CD4-positive, alpha-beta T cell treated with Interleukin-6 for 4 hours (primary cell): ENCODE measurements at places on chromosomes 5 and 9.

- no peak for DNase-seq
These were observed 2.3 kb downstream of the PLEKHG4B start for GRCh38 chr5:94113-94892.

DNA sequence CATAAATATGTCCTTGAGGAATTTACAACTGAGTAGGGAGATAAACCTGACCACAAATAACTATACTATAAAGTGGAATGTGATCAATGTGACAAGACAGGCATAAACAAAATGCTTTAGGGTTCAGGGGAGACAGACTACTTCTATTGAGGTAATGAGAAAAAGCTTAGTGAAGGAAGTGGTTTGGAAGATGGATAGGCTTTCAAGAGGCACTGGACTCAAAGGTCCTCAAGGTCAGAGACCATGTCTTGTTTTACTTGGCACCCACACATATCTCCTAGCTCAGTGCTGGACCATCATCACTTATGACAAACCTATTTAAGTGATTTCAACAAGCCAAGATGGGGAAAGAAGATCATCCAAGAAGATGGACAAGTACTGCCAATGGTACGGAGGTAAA, 257.8 kb downstream of the BNC2 start:
- DNase-seq = no peak

GRCh38 chr5:107099506-107099905, 571.2 kb downstream of the EFNA5 start:
- no peak for DNase-seq

DNA sequence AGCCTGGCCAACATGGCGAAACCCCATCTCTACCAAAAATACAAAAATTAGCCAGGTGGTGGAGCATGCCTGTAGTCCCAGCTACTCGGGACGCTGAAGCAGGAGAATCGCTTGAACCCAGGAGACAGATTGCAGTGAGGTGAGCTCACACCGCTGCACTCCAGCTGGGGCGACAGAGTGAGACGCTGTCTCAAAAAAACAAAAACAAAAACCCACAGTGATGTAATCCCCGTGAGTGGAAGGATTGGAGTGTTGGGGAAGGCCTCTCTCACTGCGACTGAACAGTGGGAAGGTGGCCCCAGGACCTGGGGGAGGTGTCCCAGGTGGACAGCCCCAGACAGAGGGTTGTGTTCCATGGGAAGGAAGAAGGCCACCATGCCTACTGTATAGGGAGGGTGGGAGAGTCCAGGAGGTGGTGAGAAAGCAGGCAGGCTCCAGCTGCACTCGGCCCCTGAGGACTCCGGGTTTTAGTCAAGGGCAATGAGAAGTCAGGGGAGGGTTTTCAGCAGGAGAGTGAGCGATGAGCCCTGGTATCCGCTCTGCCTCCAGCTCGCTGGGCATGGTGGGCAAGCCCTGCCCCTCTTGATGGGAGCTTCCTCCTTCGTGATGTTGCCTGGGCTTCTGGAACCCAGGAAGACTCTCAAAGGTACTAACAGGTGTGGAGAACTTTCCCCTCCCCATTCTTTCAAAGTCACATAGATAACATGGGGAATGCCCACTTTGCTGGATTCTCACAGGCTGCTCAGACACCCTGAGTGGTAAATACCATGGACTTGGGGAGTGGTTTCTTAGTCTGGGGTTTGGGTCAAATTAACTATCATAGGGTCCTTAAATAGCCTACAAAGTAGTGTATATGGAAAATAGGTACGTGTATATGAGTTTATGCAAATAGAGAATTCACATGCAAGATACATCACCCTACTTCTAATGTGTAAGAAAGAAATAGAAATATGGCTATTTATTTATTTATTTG, 74.7 kb downstream of the PPARGC1B start:
- DNase-seq = no peak

- DNase-seq = peak; percentile 37
These were observed 22.7 kb upstream of the LECT2 start for GRCh38 chr5:135977375-135977928.

- DNase-seq = no peak
These were observed 1.9 kb downstream of the OSMR start for GRCh38 chr5:38847559-38848347.

DNA sequence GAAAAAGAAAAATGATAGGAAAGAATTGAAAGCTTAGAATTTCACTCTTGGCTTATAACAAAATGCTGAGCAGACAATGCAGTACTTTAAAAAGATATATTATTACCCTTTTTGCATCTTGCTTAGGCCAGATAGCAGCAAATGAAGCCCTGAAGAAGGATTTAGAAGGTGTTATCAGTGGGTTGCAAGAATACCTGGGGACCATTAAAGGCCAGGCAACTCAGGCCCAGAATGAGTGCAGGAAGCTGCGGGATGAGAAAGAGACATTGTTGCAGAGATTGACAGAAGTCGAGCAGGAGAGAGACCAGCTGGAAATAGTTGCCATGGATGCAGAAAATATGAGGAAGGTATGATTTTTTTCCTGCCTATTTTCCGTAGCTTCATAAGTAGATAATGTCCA, 50.8 kb downstream of the CNTRL start:
- DNase-seq = no peak

DNA sequence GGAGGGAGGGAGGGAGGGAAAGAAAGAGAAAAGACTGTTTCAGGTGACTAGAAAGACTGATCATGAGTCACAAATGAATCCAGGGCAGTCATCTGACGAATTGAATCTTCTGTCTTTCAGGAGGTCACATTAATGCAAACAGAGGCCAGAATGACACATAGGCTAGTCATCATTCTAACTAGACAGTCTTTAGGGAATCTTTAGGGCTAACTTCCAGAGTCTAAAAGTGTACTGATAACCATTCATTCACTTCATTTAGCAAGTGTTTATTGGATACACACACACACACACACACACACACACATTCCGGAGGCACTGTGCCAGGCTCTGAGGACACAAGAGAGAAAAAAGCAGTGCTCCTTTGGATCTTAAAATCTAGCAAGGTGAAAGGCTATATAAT, 156.7 kb downstream of the EBF1 start:
- DNase-seq = no peak

GRCh38 chr5:113336975-113337374, 97.8 kb downstream of the TSSK1B start:
- DNase-seq = no peak

DNA sequence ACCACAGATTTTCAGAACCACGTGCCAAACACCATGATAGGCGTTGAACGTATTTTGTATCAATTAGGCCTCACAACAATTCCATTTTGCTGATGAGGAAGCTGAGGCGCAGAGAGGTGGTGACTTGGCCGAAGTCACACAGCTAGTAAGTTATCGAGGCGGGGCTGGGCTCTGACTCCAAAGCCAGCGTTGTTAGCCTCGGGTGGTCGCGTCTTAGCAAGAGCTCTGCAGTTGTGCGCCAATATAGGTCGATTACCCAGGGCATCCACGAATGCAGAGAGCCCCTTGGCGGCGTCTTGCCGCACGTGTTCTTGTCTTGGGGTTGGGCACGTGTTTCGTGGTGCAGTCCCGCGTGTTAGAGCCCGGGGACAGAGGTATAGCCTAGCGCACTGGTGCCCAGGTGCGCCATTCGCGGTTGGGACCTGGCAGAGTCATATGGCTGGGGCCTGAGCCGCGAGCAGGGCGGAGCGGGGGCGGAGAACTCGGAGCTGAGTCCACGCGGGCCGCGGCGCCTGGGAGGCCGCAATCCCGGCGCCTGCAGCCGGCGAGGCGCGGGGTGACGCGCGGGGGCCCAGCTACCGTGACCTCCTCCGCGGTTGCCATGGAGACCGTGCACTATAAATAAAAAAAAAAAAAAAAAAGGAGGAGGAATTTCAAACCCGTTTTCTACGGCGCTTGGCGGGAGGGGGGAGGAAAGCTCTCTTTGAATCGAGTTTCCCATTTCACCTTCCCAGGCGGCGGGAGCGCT, 62.3 kb downstream of the CXXC5 start:
- DNase-seq = peak; percentile 58

DNA sequence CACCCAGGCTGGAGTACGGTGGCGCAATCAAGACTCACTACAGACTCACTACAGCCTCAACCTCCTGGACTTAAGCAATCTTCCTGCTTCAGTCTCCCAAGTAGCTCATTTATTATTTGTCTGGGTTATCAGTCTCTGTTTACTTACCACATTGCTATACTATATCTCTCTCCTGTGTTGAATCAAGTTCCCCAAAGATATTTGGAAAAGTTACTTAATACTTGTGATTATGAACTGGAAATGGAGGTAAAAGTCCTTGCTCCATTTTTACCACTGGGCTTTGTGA, 55.6 kb downstream of the ANGPTL2 start:
- no peak for DNase-seq

GRCh38 chr5:109868737-109869136, 179.0 kb downstream of the MAN2A1 start:
- DNase-seq = no peak

GRCh38 chr5:126878634-126879033, 101.7 kb downstream of the LMNB1 start:
- DNase-seq = no peak

DNA sequence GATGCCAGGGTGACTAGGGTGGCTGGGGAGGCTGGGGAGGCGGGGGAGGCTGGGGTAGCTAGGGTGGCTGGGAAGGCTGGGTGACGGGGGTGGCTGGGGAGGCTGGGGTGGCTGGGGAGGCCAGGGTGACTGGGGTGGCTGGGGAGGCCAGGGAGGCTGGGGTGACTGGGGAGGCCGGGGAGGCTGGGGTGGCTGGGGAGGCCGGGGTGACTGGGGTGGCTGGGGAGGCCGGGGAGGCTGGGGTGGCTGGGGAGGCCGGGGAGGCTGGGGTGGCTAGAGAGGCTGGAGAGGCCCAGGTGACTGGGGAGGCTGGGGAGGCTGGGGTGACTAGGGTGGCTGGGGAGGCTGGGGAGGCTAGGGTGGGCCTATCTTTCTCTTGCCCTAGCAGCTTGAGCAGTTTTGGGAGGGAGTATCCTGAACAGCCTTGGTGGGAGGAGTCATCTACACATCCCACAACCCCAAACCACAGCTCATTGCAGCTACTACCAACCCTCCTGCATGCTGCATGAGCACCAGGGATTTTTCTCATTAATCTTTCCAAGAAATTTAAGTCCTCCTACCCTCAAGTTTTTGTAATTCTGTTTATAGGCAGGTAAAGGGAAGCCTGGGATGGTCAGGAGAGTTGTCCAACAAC, 203.2 kb upstream of the IRX1 start:
- DNase-seq = peak; percentile 18

DNA sequence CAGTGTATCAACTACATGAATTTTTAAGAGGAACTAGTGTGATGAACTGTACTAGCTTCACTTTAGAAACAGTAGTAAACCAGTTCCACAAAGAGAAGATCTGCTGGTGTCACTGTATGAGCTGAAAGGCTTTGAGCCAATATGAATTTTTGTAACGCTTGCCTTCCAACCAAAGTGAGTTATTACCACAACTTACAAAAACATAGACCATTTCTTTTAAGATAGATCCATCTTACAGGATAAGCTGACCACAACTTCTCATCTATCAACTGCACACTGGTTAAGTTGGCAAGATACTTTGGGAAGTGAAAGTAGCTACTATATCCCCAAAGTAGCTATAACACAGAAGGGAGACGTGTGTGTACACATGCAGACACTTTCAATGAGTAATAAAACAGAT, 849.6 kb upstream of the DMAC1 start:
- no peak for DNase-seq

DNA sequence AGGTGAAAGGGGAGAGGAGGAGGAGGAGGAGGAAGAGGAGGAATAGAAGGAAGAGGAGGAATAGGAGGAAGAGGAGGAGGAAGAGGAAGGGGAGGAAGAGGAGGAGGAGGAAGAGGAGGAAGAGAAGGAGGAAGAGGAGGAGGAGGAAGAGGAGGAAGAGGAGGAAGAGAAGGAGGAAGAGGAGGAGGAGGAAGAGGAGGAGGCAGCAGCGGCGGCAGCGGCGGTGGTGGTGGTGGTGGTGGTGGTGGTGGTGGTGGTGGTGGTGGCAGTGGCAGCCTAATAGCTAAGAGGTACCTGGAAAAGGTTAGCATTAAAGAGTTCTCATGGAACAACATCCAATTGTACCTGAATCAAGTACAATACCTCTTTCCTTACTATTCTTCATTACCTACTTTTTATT, 32.5 kb downstream of the UBAP2 start:
- DNase-seq = no peak

- DNase-seq = no peak
These were observed 284.5 kb downstream of the SPATA31D1 start for GRCh38 chr9:82273121-82273520.

- DNase-seq = no peak
These were observed 186.2 kb downstream of the DCP2 start for GRCh38 chr5:113162770-113163169.

DNA sequence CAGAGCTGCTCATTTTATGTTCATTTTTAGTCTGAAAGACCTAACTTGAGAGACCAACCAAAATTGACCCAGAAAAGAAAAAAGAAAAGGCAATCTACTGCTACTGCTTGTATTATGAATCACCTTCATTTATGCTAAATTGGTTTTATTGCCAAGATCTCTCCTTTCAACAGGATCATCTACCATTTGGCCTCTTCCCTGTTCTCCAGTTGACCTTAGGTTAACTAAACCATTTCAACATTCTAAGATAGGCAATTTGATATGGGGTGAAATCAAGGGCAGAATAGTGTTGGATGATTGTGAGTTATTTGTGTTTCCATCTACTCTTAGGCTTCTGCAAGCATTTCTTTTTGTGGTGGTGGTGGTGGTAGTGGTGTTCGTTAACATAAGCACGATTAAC, 48.3 kb upstream of the POU4F3 start:
- no peak for DNase-seq

GRCh38 chr5:96602776-96603175, 59.4 kb upstream of the CAST start:
- no peak for DNase-seq
